ENCODE measurements at places on chromosomes 7 and 10. TPM values are rescaled to one million over a fixed set of nuclear protein-coding genes. Genes with fewer than 3 reads are reported as not detected.

GRCh38 chr7:139694389-139694676, 83.5 kb downstream of the HIPK2 start:
- no peak for DNase-seq

DNA sequence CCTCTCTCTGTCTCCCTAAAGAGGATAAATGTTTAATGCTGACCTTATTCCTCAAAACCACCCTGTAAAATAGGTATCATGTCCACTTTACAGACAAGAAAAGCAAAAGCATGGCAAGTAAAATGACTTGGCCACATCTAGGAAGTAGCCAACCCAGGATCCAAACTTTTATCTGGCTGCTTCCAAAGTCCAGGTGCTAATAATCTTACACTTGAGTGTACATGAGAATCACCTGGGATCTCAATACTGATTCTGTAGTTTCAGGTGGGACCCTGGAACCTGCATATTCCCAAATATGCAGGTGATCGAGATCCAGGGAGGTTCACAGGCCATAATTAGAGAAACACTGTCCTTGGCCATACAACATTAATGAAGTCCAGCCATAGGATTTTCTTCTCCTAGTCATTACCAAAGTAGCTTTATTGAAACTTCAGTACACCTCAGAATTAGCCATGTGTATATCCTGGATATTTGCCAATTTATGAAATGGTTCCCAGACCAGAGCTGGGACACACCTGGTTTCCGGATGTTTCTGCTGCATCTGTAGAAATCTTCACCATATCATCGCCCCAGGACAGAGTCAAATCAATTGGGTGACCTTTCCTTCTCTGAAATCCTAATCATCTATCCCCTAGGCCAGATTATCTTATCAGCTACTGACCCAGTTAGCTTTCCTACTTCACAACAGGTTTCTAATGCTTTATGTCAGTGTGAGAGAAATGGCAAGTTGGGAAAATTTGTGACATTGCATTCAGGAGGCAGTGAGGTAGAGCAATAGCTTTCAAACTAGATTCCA, 119.1 kb upstream of the KMT2E start:
- no peak for DNase-seq

GRCh38 chr10:103911021-103911459, 6.9 kb downstream of the STN1 start:
- DNase-seq = no peak

GRCh38 chr7:95594185-95594584, 2.1 kb downstream of the PDK4 start:
- no peak for DNase-seq

- peak; percentile 13 for DNase-seq
Observed at GRCh38 chr10:129952378-129953118, 11.5 kb downstream of the EBF3 start.

- no peak for DNase-seq
Observed at GRCh38 chr7:30068117-30068516, 39.9 kb downstream of the PLEKHA8 start.

- DNase-seq = no peak
Observed at GRCh38 chr7:118041251-118041878, 142.6 kb upstream of the LSM8 start.

- DNase-seq = peak; percentile 58
Observed at GRCh38 chr7:150971242-150972022, 6.7 kb downstream of the KCNH2 start.

GRCh38 chr10:106830006-106830405, 334.5 kb downstream of the SORCS1 start:
- DNase-seq = no peak

Gene ANXA7
- total RNA-seq = 35.9 TPM

Gene JAKMIP3
- total RNA-seq = 0.44 TPM

Gene UPK3B
- 6.5 TPM for total RNA-seq

GRCh38 chr7:113279256-113279655, 160.9 kb upstream of the SMIM30 start:
- no peak for DNase-seq

DNA sequence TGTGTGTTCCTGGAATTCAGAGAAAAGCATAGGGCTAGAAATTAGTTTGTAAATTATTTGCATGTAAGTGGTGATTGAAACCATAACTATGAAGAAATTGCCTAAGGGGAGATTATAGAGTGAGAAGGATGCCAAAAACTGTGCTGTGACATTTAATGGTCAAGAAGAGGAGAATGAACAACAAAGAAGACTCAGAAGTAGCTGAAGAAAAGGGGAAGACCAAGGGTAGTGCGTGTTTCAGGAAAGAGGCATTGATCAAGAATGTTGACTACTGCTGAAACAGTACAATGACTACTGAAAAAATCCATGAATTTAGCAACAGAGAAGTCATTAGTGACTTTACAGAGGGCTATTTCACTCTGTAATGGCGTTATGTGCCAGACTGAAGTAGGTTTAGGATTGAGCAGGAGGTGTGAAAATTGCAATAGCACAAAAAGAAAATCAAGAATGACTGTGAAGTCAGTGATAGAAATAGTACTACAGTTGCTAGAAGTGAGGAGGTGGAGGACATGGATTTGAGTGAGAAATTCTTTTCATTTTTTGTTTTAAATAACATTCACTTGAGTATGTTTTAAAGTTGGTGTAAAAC, 28.9 kb upstream of the SAMD9L start:
- DNase-seq = no peak

DNA sequence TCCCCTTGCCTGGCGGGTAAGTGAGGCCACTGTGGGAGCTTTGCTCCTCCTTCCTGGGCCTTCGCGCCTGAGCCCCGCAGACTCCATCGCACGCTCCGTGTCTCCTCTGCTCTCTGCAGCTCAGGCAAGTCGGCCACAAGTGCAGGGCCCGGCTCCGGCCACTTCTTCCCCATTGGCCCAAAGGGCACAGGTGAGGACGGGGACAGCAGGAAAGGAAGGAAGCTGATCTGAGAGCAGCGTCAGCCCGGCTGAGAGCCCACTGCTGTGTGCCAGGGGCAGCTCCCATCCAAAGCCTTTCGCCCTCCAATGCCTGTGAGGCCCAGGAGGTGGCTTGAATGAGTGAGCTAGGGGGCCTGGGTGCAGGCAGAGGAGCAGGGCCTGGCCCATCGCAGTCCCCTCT, 33.7 kb upstream of the RHEB start:
- DNase-seq = no peak

Gene C7orf33
- total RNA-seq = not detected

DNA sequence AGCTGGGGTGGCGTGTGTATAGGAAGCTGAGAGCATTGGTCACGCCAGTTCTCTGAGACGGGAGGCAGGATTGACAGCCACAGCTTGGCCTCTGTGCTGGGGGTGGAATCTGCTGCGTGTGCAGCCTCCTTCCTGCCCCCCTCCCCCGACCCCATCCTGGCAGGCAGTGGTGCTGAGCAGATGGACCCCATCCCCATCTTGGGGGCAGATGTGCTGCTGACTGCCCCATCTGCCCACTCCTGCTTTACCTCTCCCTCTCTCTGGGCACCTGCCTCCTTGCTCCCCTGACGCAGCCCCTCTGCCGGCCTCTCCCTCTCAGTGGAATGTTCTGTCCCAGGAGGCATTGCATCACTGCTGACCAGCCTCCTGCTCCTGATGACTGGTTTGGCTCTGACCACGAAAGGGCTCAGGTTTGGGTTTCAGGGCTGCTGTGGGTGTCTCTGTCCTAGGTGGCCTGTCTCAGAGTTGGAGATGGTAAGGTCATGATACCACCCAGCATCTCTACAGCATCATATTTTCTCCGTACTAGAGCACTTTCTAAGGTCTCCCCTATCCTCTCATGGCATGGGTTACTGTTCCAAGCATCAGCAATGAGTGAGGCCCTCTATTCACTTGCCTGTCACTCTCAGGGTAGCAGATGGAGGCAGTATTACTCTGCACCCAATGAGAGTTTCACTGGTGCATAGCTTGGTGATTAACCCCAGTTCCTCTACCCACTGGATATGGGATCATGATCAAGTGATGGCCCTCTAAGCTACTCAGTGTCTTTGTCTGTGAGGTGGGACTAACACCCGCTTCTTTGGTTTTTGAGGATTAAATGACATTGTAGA, 81.9 kb downstream of the RBM20 start:
- peak; percentile 77 for DNase-seq

- DNase-seq = peak; percentile 52
Observed at GRCh38 chr10:65570143-65571010, 1355.5 kb upstream of the LRRTM3 start.

DNA sequence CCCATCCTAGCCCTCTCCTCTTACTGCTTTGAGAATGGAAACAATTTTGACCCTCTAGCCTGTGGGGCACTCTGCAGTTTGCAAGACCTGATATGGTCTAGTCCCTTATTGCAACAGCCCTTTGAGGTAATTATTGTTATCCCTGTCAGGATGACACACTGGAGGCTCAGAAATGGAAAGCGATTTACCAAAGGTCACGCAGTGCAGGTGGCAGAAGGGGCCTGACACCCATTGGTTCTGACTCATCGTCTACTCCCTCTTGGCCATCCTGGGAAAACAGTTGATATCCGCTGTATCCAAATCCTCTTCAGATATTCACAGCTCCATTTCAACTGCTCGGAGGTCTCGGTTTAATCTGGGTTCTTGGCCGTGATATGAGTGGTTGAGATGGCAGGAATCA, 44.7 kb upstream of the AQP1 start:
- no peak for DNase-seq

DNA sequence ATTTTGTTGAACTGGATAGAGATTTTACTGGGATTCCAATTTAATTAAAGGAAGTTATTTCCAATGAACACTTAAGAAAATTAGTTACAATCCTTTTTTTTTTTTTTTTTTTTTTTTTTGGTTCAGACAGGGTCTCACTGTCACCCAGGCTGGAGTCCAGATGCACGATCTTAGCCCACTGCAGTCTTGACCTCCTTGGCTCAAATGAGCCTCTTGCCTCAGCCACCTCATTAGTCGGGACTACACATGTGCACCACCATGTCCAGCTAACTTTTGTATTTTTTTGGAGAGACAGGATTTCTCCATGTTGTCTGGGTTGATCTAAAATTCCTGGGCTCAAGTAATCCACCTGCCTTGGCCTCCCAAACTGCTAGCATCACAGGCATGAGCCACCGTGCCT, 2.5 kb upstream of the ARL5B start:
- no peak for DNase-seq

DNA sequence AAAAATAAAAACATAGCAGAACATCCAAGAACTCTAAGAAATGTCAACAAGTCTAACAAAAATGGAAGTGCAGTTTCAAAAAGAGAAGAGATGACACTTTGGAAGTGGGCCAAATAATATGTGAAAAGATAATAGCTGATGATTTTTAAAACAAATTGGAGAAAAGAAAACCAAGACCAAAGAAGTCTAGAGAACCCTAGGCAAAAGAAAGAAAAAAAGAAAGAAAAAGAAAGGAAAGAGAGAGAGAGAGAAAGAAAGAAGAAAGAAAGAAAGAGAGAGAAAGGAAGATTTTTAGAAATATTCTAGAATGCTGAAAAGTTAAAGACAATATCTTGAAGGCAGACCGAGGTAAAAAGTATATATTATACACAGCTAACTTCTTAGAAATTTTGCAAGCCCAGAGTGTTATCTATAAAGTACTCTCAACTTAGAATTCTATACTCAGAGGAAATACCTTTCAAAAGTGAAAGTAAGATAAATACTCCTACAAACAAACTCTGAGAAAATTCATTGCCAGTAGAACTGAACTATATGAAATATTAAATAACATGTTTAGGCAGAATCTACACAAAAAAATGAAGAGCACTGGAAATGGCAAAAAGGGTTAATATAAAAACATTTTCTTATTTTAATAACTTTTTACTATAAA, 138.7 kb upstream of the SMIM30 start:
- DNase-seq = no peak

Gene KAZALD1
- 0.59 TPM for total RNA-seq

GRCh38 chr10:7411671-7412128, 866 bp upstream of the SFMBT2 start:
- peak; percentile 34 for DNase-seq

DNA sequence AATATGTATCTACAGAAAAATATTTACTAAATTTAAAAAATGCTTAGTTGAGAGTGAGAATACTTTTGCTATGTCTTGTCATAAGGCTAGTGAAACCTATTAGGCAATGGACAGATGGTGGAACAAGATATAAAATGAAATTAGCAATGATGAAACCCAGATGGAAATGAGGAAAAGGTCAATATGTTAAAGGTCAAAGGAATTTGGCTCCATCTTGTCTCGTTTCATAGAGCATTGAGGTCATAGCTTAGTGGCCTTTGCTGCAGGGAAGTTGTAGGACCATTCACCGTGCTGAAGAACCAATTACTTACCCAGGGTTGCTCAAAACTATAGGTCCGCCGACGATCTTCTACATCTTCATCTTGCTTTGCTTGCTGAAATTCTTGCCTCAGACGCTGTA, 683.9 kb downstream of the PARD3 start:
- no peak for DNase-seq

GRCh38 chr7:109003742-109004141, 434.1 kb downstream of the DNAJB9 start:
- no peak for DNase-seq

GRCh38 chr7:31939076-31939475, 131.1 kb downstream of the PDE1C start:
- DNase-seq = no peak

DNA sequence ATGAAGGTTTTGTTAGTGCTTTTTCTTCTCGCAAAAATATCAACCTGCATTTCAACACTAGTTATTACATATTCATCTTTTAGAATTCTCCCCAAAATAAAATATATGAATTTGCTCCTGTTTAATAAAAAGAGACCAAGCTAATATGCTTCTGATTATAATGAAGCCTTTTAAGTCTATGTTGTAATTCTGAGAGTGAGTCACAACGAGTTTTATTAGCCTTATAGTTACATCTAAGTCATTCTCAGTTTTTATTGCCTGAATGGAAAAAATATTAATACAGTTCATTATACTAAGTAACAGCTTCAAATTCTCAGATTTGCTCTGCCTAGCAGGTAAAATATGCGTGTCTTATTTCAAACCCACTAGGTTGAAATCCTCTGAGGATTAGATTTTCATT, 152.4 kb upstream of the CELF2 start:
- DNase-seq = no peak

Gene WAPL
- total RNA-seq = 33.4 TPM

Gene CACNA2D1
- total RNA-seq = 258 TPM

GRCh38 chr7:103609778-103610177, 163.8 kb upstream of the SLC26A5 start:
- no peak for DNase-seq

Gene TAF3
- total RNA-seq = 10.2 TPM

Gene SPDYE3
- not detected for total RNA-seq

GRCh38 chr10:5297466-5297865, 67.3 kb upstream of the UCN3 start:
- DNase-seq = no peak

Gene EGR2
- 0.37 TPM for total RNA-seq

DNA sequence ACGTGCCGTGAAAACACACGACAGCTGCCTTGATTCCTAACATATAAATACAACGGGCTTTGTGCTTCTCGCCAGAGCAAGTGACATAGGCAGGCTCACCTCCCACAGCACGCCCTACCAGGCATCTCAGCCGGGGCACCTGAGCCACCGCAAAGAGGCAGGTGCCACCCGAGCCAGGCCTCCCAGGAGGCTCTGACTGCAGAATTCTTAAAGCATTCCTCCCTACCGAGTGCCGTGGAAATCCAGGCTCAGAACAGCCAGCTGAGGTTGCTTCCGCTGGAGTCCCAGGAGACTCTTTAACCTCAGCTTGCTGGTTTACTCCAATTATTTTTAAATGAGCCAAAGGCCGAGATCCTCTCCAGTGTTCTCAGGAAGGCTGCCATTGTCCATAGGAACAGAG, 206.5 kb downstream of the USP6NL start:
- peak; percentile 46 for DNase-seq

Data from glutamatergic neuron (in vitro differentiated cells).